ENCODE measurements at places on chromosomes 1 and 21. TPM values are rescaled to one million over a fixed set of nuclear protein-coding genes. Genes with fewer than 3 reads are reported as not detected.

DNA sequence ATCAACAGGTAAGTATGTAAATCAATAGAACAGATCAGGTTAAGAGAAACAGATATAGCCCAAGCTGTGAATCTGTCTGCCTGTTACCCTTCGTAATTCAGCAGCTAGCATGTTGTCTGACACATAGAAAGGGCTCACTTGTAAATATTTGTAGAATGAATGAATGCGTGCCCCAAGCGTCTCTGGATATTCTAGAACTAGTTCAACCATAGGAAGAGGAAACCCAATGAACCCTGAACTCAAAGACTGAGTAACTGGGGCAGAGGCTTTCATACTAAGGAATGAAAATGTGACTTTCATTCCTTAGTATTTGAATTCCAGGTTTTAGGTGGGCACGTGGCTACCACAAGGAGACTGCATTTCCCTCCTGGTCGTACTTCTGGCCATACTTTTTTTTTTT lies 60.1 kb upstream of the SMYD2 start:
- no peak for DNase-seq

- no peak for DNase-seq
These were observed 13.3 kb downstream of the RRP15 start for GRCh38 chr1:218298398-218298797.

DNA sequence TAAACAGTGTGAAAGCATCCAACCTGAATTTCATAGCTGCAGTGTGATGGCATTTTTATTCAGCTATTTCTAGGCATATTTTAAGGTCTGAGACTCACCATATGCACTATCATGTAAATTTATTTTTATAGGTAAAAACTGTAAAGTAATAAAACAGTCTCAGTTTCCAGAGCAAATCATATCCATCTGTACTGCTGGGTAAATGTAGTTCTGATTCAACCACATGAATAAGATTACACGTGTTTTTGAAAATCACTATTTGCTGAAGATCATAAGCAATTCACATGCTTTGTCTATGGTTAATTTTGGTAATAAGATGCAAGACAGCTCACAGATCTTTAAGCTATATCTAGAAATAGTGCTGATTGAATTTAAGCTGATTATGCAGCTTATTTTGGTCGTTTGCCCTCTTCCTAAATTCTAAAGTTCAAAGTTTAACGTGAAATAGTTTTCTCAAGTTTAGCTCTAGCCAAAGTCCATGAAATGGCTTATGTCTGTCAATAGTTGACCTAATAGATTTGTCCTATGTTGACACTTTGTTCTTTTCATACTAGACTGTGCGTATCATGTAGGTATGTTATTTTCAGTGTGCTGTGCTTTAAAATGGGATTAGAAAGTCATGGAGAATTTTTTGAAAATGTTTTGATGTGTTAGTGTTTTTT lies 489.0 kb downstream of the USP25 start:
- DNase-seq, result no peak

- DNase-seq, result no peak
These were observed 69.0 kb downstream of the ITPKB start for GRCh38 chr1:226670073-226670472.

DNA sequence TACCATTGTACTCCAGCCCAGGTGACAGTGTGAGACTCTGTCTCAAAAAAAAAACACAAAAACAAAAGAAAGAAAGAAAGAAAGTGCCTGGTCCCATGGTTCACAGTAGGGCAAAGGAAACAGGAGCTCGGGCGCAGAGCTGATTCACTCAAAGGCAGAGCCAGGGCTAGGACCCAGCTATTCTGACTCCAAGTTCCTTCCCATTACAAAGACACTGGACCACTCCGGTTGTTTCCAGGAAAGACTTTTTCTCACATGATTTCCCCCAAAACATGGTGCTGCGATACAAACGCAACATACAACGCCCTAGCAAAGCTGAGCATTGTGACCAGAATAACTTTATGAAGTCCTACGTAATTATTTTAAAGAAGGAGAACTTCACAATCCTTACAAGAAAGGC lies 10.7 kb downstream of the ABCG1 start:
- no peak for DNase-seq

DNA sequence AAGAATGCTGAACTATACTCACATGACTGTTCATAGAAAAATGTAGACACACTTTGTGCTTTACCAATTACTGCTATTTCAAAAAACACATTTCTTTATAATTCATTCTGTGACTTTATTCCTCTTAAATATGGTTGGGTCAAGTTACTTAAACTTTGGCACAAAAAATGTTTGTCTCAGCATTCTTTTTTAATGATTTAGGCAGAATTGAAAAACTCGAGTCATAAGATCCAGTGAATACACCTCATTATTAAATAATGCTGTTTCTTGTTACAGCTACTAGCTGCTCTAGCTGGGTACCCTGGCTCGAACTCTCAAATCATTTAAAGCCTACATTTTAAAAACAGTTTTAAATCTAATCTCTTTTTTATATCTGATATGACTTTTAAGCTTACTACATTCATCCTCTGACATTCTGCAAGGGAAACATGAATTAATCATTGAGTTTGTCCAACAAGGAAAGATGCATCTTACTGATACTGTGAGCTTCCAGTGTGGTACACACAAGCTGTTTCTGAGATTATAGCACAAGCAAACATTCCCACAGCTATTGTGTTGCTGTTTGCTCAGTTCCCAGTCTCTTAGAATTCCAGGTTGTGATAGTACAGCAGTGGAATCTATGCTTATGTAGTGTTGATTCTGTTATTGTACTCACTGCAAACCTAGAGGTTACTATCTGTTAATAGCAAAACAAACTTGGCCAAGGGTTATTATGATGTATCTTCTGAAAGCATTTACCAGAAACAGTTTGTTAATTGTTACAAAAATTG lies 746.5 kb downstream of the USP25 start:
- DNase-seq, result no peak

GRCh38 chr1:118947790-118948189 lies 40.4 kb downstream of the TBX15 start:
- no peak for DNase-seq

GRCh38 chr21:42012344-42012743 lies 2.2 kb upstream of the ZBTB21 start:
- DNase-seq, result no peak

DNA sequence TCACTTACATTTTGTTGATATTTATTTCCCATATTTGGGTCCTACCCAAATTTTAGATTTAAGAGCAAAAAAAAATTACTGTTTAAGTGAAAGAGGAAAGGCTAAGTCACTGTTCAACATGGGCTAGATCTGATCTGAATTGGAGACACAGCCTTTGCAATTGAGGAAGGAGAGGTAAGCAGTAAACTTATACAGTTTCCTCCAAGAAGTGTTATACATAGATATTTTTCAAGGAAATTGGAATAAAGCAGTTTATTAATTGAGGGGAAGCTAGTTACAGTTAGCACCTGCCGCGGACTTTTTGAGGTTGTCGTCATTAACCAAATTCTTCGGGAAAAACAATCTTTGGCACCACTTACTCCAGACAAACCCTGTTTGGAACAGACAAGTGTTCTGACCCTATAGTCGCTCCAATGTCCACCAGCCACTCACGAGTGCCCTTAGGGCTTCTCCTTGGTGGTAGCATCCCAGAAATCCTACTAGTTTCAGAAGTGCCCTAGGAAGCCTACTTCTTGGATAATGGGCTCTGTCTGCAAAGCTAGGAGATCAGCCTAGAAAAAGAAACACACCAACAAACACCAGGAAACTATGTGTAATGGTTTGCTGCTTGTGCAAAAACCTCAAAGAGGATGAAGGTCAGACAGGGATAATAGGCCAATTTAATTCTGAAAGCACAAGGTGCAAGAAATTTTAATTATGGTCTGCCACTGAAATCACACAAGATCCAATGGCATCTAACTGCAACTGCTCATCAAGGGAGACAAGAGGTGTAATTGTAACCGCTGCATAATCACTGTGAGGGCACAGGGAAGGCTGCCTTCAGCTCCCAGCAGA lies 2.5 kb downstream of the WLS start:
- DNase-seq, result no peak

DNA sequence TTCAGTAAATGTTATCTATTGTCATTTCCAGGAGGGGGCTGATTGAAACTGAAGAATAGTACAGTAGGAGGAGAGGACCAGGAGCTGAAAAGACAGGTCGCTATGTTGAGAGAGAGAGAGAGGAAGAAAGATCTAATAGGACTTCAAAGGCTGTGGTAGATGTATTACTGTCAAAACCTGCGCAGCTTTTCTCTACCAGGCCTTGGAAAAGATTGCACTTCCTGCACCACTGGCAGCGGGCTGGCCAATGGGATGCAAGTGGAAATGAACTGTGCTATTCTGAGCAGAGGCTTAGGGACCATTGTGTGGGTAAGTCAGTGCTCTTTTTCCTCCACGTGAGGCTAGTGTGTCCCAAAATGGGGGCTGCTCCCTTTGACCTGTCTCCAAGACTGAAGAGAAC lies 47.1 kb downstream of the MDM4 start:
- no peak for DNase-seq

- DNase-seq, result peak; percentile 41
These were observed 27.3 kb upstream of the ZNF362 start for GRCh38 chr1:33228935-33229487.

DNA sequence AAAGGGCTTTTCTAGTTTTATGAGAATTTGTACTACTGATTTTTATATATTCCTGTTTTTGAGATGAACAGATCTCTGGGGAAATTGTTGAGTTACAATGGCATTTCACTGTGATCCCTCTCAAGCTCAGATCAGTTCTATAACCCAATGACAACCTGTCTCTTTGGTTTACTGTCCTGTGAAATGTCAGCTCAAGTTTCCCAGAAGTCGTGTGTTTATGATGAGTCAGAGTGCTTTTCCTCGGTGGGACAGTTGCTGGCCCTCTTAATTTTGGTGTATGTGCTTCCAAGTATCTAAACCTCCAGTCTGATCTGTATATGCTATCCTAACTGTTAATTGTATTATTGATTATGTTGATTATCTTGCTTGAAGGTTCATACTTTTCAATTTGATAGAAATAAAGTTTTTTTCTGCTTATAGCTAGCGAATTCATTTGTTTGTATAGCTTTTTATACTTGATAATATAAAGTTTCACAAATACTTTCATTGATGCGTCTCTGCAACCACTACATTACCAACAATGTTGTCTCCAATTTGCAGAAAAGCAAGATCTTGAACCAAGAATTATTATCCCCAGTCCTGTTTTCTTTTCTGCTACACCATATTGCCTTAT lies 77.5 kb upstream of the DNAJC6 start:
- DNase-seq, result no peak

- no peak for DNase-seq
These were observed 105.0 kb downstream of the PRRX1 start for GRCh38 chr1:170768929-170769328.

DNA sequence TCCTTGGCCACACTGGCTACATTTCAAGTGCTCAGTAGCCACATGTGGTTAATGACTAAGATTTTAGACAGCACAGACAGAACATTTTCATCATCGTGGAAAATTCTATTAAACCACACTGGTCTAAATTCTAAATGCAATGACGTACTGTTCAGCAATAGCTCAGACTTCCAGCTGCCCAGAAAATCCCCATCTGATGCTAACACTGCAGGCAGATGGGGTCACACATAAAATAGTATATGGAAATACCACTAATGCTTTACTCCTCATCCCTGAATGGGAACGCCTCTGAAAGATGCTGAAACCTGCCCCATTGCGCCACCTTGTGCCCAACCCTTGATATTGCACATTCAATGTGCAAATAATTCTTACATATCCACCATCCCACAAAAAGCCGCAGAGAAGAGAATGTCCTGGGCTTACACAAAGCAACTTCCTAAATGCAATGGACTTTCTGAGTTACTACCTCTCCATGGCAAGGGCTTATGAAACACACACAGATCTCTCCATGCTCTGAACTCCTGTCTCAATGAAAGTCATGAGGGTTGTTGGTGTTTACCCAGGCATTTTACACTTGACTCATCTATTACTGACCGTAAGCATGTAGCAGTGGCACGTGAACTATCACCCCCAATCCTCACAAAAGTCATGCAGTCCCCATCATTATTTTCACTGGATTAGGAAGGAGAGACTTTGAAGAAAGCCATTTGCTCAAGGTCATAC lies 20.3 kb upstream of the SLC5A9 start:
- DNase-seq, result peak; percentile 74

DNA sequence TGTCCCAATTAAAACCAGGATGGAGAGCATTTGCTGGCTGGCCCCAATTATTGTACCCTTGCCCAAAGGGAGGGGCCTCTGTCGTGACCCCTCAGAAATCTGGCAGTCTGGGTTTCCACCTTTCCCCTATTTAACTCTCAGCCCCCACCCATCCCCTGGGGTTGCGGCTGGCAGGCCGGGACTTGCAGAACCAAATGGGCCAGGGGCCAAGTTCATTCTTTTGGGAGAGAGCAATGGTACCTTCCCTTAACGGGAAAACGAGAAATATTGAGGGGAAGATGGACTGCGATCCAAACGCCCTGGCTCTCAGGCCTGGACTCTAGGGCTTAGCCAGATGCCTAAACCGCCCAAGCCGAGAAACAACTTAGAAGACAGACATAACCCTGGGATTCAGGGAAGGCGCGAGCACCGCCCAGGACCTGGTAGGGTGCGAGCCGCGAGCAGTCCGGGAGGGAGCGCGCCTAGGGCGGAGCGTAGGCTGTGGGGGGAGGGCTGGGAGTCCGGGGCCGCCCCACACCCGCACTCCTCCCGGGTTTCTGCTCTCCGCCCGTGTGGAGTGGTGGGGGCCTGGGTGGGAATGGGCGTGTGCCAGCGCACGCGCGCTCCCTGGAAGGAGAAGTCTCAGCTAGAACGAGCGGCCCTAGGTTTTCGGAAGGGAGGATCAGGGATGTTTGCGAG lies at the start of gene SLC27A3:
SLC27A3 (plus strand) TSS at position 628 of the 678 bp plus-strand sequence. CDS start 91 bp downstream, outside the sequence.
- peak; percentile 87 for DNase-seq

GRCh38 chr21:35575280-35575915 lies 484.9 kb downstream of the SETD4 start:
- DNase-seq, result no peak

DNA sequence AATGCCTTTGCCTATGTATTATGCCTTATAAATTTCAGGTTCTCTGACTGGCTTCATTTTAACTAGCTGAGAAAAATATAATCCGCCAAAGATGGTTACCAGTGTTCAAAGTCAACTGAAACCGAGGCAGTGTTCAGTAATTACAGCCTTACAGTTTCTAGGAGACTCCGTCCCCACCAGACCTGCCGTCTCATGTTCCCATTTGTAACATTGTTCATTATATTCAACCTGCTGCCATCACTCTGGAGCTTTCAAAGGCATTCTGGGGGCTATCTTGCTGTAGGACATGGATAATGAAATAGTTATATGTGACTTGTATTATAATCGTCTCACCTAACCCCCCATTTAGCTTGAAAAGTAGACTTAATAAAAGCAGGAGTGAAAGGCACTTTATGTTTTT lies 302.5 kb downstream of the RWDD3 start:
- no peak for DNase-seq

GRCh38 chr1:185559684-185560331 lies 174.4 kb upstream of the HMCN1 start:
- DNase-seq, result peak; percentile 49

ELF3 gene
- total RNA-seq, result 749 TPM

SYT2 gene
- 0.15 TPM for total RNA-seq

TMEM269 gene
- total RNA-seq, result 0.10 TPM

FMO4 gene
- 5.7 TPM for total RNA-seq

HPDL gene
- total RNA-seq, result 4.3 TPM

SPRR1B gene
- not detected for total RNA-seq

ILDR2 gene
- 2.7 TPM for total RNA-seq
